ENCODE measurements at places on chromosomes 12 and 14.

GRCh38 chr12:106341086-106341877, 16.3 kb upstream of the POLR3B start:
- no peak for DNase-seq

- DNase-seq = no peak
Measured at GRCh38 chr14:60093080-60093479, 1.4 kb downstream of the PCNX4 start.

DNA sequence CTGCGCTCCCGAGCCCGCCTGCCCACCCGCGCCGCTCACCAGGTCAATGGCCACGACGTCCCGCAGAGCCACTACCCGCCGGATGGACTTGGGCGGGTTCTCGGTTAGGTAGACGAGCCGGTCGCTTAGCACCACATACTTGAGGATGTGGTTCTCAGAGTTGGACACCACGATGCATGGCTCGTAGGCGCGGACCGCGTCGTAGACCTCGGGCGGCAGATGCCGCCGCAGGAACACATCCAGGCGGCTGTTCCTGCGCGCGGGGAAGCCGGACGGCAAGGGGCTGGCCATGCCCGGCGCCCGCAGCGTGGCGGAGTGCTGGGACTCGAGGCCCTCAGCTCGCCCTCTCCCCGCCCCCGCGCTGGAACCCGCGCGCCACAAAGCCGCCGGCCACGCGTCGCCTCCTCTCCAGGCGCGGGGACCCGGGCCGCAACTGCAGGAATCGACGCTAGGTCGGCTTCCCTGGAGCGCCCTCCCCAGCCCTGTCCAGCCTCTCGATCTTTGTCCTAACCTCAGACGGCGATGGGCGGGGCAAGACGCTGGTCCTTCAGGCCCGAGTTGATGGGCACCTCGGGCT, at the start of gene C12orf56:
Gene C12orf56 (minus strand): TSS at position 484 of the 577 bp plus-strand sequence. CDS start 193 bp downstream, at position 291.
- no peak for DNase-seq

DNA sequence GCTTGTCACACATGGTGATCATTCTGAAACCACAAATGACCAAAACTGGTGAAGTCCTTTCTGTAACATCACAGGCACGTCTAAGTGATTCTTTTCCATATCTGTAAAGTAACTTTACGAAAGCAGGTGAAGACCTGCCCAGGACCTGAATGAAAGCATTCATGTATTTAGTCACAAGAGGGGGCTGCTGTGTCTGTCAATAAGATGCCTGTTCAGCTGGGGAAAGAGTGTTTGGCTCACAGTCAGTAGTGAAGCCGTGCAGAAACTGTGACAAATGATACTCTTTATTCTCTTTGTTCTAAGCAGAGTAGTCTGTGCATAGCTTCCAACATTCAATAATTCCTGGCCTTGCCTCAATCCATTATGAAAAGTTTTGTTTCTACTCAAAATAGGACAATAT, 373.5 kb upstream of the OR4E1 start:
- DNase-seq = no peak

DNA sequence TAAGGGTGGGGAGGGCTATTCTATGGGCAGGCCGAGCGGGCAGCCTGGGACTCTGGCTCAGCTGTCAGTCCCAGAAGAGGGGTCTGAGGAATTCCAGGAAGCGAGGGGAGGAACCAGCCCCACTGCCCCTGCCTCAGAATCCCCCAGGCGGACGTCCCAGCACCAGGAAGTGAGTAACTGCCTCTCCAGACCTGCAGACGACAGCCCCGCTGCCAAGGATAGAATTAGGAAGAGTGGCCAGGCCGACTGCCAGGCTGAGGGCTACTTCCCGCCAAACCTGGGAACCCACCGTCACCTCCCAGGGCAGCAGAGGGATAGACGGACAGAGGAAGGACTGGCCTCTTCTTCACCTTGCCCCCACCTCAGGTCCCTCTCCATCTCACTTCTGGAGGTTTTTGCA, 6.7 kb upstream of the BDKRB2 start:
- DNase-seq = no peak

GRCh38 chr12:604956-605355, 58.3 kb downstream of the NINJ2 start:
- DNase-seq = peak; percentile 21

DNA sequence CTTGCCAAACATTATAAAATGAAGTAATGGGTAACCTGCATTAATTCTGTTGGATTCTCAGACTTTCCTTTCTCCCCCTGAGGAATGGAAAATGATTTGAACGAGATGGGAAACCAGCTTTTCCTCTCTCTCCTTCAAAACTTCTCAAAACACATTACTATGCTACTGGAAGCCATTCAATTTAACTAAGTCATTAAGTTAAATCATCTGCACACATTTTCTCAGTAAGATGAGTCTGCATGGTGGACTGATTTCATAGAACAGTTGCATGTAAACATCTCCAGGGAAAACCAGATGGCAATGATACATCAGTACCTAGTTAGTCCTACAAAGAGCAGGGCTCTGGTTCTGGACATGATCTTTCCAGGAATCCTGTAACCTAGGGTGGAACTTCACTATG, 59.9 kb downstream of the BMP4 start:
- DNase-seq = no peak

- DNase-seq = no peak
Measured at GRCh38 chr14:100834794-100835547, 9.1 kb downstream of the MEG3 start.

GRCh38 chr12:88996200-88996788, 356.0 kb downstream of the DUSP6 start:
- DNase-seq = no peak

DNA sequence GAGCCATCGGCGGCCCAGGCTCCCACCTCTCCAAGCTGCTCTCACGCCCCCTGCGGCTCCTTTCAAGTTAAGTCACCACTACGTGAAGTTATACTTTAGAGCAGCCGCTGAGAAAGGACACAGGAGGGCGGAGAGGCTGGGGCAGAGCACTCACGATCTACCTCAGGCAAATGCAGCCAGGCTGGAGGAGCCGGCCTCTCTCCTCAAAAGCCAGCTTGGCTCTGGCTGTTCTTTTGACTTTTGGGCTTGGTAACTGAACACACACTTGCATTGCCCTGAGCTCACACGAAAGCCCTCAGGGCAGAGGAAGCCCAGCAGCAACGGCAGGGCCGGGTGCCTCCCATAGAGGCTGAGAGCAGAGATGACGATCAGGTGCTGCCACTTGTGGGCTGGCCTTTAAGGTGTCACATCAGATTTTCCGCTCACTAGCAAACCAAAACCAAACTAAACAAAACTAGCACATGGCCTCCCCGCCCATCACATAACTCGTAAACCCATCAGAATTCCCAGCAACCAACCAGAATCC, 75.2 kb downstream of the PITPNM2 start:
- DNase-seq = no peak

DNA sequence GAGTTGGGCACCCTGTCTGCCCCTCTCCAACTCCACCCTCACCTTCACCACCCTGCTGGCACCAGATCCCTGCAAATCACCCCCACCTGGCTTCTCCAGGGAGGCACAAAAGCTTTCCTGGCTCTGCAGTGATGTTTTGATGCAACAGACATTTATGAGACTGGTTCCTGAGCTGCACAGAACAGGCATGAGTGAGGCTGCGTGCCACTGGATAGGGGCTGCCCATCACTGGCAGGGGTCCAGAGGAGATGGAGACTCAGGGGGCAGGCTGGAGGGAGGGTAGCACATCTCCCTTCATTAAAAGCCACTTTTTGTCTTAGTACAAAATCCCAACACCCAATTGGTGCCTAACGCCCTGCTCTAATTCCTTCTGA, 17.3 kb upstream of the ZDHHC22 start:
- no peak for DNase-seq

GRCh38 chr14:88931321-88932110, 107.1 kb downstream of the TTC8 start:
- DNase-seq = no peak

GRCh38 chr14:34069854-34070582, 119.1 kb upstream of the EGLN3 start:
- no peak for DNase-seq

- DNase-seq = peak; percentile 93
Measured at GRCh38 chr14:22836301-22837113, at the start of gene MMP14. TSS of gene MMP14 (plus strand) at chr14:22836585. CDS start at chr14:22836818, 233 bp downstream.

DNA sequence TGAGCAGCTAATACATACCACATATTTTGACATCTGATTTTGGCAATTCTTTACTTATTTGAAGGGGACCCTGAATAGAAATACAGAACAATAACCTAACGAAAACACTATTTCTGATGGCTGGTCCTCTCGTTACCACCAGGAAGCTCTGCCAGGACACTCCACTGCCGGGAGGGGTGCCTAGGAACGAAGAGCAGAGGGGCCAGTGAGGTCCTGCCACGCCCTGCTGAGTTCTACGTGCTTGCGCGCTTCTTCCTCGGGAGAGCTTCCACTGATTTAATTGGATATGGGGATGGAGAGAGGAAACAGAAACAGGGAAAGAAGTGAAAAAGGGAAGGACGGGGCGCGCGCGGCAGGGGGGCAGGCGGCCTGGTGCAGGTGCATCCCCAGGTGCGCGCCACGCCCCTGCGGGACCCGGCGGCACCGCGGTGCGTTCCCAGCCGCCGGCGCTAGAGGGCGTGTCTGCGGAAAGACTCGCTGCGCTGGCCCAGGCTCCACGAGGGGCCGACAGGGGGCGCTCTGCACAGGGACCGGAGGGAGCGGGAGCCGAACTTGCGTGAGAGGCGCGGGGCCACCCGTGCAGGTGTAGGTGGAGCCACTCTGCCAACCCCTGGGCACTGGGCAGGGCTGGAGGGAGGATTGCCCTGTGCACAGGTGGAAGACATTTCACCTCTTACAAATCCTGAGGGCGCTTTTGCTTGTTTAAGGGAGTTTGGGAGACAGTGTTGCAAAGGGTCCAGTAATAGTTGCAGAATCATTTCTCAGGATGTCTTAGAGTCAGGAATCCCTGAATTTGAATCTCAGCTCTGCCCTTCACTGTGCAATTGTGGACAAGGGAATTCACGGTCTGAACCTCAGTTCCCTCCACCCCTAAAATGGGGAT, 986.3 kb upstream of the TMEM132C start:
- DNase-seq = no peak

GRCh38 chr14:54857830-54858269, 44.8 kb downstream of the GCH1 start:
- DNase-seq = no peak

DNA sequence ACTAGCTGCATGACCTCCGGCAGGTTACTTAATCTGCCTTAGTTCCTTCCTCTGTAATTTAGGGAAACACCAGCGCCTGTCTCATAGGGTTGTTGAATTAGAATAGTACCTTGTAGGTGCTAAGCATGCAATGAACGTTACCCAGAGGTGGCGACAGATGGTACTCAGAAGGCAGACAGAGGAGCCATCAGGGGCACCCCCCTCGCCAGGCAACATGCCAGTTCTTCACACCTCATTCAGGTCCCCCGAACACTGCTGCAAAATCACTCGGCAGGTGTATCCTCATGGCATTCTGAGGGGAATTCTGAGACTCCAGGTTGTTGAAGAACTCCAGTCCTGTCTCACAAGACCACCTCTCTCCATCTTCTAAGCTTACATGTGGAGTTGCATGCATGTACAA, 10.1 kb downstream of the ISM2 start:
- no peak for DNase-seq

GRCh38 chr14:75242546-75243273, 35.9 kb upstream of the FOS start:
- no peak for DNase-seq

- DNase-seq = no peak
Measured at GRCh38 chr12:115960-116915, 49.7 kb downstream of the IQSEC3 start.

- no peak for DNase-seq
Measured at GRCh38 chr12:87020071-87020470, 763.9 kb upstream of the MGAT4C start.

DNA sequence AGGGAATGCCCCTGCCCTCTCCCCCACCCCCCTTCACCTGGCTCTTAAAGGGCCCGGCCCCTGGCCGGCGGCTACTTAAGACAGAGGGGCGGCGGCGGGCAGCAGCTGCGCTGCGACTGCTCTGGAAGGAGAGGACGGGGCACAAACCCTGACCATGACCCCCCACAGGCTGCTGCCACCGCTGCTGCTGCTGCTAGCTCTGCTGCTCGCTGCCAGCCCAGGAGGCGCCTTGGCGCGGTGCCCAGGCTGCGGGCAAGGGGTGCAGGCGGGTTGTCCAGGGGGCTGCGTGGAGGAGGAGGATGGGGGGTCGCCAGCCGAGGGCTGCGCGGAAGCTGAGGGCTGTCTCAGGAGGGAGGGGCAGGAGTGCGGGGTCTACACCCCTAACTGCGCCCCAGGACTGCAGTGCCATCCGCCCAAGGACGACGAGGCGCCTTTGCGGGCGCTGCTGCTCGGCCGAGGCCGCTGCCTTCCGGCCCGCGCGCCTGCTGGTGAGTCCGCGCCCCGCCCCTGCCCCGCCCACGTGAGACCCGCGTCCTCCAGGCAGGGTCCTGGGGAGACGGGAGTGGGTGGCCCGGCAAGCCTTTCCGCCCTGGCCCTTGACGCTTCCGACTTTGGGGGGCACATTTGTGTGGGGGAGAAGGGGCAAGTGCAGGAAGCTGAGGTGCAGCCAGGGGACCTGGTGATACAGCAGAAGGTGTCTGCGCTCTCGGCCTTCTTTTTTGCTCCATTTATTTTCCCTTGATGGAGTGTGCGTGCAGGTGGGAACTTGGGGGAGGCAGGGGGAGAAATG, at the start of gene IGFBP6:
Gene IGFBP6 (plus strand): TSS at position 104 of the 790 bp plus-strand sequence. CDS start 51 bp downstream, at position 155.
- peak; percentile 81 for DNase-seq

- DNase-seq = no peak
Measured at GRCh38 chr12:82426081-82426480, 67.8 kb downstream of the METTL25 start.

DNA sequence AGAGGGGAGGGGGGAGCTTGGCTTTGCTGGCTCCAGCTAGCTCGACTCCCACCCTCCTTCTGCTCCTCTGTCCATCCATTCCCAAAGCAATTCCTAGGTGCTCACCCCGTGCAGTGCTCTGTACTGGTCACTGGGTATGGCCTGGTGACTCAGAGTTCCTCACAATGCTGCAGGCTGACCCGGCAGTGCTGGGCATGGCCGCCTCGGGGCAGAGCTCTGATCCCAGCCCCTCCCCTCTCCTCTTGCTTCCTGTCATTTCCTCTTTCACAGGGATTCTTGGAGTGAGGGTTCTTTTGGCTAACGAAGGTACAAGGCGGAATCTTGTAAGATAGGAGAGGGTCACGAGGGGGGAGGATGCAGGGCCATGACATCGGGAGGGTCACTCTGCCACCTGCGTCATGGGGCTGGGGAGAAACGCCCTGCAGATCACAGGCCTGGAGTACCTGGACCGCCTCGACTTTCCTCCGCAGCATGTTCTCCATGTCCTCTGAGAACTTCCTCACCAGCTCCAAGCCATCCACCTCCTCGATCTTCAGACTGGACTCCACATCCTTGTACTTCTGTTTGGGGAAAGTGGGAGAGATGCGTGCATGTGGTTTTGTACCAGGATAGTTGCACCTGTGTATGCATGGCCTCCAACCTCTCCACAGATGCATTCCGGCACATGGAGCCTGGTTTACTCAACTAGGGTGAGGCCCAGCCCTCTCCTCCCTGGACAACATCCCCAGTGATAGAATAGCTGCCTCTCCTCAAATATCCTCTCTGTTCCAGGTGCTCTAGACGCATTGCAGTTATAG, 5.7 kb downstream of the CACNA2D4 start:
- DNase-seq = no peak

Data from tibial artery (tissue), 4 donors.